EL (cell line): ENCODE measurements at places on chromosomes 6 and 20.

- no peak for DNase-seq
These were observed 478.1 kb downstream of the PHF3 start for GRCh38 chr6:64113704-64114103.

DNA sequence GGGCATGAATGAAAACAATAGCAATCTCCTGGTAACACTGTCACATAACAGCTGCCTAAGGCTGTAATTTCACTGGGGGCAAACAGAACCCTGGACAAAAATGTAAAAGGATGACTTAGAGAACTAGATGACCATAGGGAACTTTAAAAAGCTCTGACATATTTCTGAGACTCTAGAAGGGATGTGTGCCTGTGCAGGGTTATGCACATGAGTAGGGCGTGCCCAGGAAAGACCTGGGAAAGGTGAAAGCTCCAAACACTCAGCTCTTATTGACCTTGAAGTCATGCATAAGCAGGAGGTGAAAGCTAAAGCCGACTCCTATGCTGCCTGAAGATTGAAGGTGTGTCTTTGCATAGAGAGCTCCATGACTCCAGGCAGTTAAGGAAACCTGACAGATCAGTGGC, 118.4 kb upstream of the BTBD3 start:
- no peak for DNase-seq

DNA sequence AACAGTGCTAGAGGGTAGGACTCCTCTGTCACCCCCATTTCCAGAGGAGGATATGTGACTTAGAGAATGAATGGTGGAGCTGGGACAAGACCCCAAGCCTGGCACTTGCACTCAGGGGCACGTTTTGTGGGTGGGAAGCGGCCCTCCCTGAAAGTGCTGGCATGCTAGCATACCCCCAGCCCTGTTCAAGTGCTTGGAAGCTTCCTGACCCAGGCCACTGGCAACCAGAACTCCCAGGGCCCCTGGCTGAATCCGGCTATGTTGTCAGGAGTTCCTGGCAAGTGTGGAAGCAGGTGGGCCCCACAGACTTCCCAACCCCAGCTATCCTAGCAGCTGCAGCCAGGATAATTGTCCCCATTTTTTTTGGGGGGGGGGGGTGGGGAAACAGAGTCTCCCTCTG, 35.6 kb upstream of the TGM2 start:
- DNase-seq = no peak

DNA sequence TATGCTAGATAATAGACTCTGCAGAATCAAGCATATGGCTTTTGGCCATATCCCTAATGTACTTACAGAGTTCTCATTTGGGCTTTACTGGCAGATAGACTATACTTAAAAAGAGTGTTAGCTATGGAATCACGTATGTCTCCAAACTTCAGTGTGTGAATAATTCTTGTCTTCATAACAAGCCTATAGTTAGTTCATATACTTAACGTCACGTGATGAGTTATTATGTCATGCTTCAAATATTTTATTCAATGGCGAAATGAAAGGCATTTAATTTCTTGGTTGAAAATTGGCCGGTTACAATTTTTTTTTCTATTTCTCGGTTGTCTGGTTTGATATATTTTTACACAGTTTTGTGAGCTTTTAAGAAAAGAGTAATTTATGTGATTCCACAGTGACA, 62.7 kb downstream of the MEI4 start:
- DNase-seq = no peak

DNA sequence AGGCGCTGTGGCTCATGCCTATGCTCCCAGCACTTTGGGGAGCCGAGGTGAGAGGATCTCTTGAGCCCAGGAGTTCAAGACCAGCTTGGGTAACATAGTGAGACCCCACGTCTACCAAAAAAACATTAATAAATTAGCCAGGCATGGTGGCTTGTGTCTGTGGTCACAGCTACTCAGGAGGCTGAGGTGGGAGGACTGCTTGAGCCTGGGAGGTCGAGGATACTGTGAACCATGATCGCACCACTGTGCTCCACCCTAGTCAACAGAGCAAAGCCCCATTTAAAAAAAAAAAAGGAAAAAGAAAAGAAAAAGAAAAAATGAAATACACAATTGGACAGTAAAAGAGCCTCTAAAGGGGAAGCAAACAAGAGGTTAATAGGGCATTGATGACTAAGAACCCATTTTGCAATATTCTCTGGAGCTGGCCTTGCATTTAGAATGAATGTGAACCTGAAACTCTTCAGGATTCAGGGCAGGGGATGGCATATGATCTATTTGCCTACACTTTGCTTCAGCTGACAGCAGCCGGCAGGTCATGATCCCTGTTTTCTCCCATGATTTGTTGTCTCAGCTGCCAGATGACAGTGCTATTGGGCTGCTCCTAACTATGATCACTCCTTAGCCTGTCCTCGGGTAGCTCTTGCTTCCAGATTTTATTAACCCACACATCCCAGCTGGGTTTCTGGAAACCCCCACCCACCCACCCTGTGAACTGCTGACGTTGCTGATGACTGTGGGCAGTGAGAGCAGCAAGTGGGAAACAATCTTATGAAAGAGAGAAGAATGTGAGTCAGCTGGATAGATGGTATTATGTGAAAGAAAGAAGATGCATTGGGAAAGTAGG, 83.8 kb upstream of the ELOVL5 start:
- peak; percentile 66 for DNase-seq

- DNase-seq = no peak
These were observed 18.4 kb downstream of the SERPINB1 start for GRCh38 chr6:2823104-2823850.

DNA sequence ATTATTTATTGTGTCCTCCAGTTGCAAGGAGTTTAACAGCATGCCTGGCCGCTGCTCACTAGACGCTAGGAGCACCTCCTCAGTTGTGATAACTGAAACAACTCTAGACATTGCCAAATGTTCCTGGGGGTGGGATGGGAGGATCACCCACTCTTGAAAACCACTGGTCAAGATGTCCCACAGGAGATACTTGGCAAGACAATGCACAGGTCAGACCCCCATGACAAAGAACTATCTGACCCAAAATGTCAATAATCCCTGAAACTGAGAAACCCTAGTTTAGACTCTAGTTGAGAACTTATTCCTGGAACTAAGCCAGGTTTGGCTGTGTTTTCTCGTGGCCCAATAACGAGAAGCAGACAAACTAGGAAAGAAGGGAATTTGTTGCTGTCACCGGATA, 9.5 kb upstream of the FKBPL start:
- no peak for DNase-seq

DNA sequence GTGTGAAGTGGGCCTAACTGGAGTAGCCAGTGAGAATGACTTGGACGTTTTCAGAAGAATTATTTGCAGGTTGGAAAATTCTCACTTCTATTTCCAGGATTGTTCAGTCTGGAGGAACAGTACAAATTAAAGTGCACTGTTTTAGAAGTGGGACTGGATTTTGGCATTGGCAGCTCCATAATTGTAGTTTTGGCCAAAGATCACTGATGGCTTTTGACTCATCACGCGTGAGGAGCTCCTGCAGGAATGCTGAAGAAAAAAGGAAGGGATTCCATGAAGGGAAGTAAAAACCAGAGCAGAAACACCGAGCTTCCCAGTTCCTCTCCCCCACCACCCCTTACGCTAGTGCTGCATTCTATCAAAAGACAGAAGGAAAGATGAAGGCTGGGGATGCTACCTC, 103.5 kb downstream of the JARID2 start:
- no peak for DNase-seq

DNA sequence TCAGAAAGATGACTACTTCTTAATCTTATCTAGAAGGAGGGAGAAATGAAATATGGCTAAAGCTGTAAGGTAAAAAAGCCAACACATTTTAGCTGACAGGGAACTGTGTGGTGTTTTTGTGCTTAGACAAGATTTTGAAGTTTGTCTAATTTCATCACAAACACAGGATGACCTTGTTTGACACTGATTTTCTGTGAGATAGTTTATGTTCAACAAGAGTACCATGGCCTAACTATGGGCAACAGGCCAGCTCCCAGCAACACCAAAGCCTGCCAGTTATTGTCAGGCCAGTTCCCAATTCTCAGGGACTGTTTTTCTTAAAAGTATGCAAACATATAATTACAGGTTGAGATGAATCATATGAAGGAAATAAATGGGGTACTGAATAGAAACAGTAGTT, 5.5 kb upstream of the ABCF1 start:
- no peak for DNase-seq
